Right lung (tissue), 10 donors: ENCODE measurements at places on chromosomes 2 and 18. TPM values are rescaled to one million over a fixed set of nuclear protein-coding genes. Genes with fewer than 3 reads are reported as not detected.

GRCh38 chr2:204359076-204359475, 186.2 kb upstream of the PARD3B start:
- no peak for DNase-seq

DNA sequence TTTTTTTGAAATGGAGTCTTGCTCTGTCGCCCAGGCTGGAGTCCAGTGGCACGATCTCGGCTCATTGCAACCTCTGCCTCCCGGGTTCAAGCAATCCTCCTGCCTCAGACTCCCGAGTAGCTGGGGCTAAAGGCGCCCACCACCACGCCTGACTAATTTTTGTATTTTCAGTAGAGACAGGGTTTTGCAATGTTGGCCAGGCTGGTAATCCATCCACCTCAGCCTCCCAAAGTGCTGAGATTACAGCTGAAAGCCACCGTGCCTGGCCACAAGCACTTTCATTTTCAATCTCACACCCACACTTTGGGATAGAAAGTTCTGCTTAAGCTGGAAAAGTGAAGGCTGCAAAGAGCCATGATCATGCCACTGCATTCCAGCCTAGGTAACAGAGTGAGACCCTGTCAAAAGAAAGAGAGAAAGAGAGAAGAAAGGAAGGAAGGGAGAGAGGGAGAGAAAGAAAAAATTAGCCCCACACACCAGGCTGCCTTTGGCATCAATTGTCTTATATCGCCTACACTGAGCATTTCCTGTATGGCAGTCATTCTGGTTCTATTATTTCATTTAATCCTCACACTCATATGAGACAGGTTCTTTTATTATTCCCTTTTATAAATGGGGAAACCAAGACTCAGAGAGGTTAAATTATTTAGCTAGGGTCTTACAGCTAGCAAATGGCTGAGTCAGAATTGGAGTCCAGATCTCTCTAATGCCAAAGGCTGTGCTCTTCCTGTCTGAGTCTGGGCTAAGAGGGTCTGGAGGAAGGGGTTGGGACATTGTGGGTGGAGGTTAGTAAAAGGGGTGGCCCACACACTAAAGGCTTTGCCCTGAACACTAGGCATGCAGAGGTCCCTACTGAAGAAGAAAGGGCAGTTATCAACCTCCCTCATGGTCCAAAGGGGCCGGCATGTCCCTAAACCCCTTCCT, 37.9 kb upstream of the PKDCC start:
- DNase-seq, result no peak

DNA sequence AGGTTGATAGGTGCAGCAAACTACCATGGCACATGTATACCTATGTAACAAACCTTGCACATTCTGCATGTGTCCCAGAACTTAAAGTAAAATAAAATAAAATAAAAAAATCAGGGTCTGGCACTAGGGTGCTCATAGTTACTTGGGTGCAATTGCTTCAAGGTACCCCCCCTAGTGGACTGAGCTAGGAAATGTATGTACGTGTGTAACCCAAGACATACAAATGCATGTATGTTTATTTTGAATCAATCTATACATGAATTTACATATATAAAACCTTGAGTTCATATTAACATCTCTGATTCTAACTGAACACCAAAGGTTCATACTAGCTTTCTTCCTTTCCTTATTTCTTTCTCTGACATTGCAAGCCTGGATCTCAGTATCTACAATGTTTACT, 51.5 kb downstream of the USP37 start:
- no peak for DNase-seq

- no peak for DNase-seq
Observed at GRCh38 chr2:144310889-144311608, 208.9 kb downstream of the ZEB2 start.

GRCh38 chr2:126657148-126657635, 1.2 kb downstream of the GYPC start:
- peak; percentile 29 for DNase-seq

DNA sequence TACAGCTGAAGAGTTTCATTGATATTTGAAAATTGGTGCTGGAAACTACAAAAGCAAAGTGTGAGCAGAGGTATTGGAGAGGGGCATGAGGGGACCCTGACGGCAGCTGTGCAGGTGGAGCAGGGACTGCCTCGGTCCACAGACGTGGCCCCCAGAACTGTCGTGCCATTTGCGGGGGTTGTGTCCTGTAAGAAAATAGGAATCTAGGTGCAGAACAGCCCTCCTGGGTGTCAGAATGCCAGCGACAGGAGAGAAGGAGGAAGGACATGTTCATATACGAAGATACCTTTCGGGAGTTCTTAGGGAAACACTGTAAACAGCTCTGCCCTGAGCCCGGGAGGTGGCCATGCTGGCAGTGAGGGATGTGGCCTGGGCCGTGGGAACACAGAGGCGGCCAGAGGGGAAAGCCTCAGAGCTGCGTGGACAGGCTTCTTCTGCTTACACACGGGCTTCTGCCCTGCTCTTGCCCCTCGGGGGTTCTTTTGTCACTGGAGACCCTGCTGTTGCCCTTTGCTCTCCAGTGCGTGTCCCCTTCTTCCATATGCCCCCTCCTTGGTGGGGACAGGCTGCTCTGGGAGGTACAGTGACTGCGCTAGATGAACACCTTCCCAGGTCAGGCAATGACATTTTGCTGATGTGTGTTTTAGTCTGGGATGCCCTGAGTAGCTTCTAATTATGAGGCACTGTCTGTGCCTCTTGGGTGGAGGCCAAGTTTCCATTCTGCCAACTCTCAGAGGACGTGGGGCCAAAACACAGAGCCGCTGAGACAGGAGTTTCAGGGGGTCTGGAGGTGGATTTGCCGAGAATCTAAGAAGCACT, 81.9 kb upstream of the TXNDC2 start:
- no peak for DNase-seq

GRCh38 chr2:200203381-200203827, 103.1 kb upstream of the SPATS2L start:
- no peak for DNase-seq

DNA sequence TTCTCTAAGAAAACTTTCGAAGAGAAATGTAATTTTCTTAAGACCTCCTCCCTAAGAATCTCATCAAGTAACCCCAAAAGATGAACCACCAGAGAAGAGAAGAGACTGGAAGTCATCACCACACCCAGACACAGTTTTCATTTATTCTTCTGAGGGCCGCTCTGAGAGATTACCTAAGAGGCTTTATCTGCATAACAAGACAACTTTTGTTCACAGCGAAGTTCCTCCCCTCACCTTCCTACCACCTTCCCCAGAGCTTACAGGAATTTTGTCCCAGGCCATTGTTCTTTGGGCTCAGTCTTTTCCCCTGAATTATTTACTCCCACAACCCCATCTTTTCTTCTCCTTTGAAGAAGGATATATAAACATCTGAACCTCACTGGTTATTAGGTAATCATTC, 92.8 kb downstream of the AKAIN1 start:
- no peak for DNase-seq

- DNase-seq, result no peak
Observed at GRCh38 chr18:36440614-36441013, 143.1 kb downstream of the FHOD3 start.

Gene TUBB8B
- 0.63 TPM for polyA plus RNA-seq

Gene CYP20A1
- 25.4 TPM for polyA plus RNA-seq

Gene DCDC2C
- polyA plus RNA-seq, result 0.25 TPM

Gene REEP1
- 20.4 TPM for polyA plus RNA-seq

Gene GAL3ST2
- 0.31 TPM for polyA plus RNA-seq

Gene ABCB11
- 0.21 TPM for polyA plus RNA-seq

Gene SLC16A14
- polyA plus RNA-seq, result 10.6 TPM

Gene SMAD7
- 68.7 TPM for polyA plus RNA-seq

Gene TCF4
- 139 TPM for polyA plus RNA-seq

Gene CCDC74B
- polyA plus RNA-seq, result 5.5 TPM

Gene METTL5
- 44.1 TPM for polyA plus RNA-seq

Gene RAMP1
- 11.4 TPM for polyA plus RNA-seq

Gene FZD7
- polyA plus RNA-seq, result 33.4 TPM

Gene FARSB
- 24.2 TPM for polyA plus RNA-seq
